ENCODE measurements at places on chromosomes 13 and 19. TPM values are rescaled to one million over a fixed set of nuclear protein-coding genes. Genes with fewer than 3 reads are reported as not detected.

GRCh38 chr13:107351305-107351704 lies 783.4 kb upstream of the ARGLU1 start:
- no peak for DNase-seq
- H3K4me3 ChIP-seq, result no peak overlapping the region
- peaks cover 16% of the 10 kb centered on the region for H3K4me1 ChIP-seq

- H3K27me3 ChIP-seq, result no peaks in the 10 kb centered on the region
- H3K4me1 ChIP-seq, result no peaks in the 10 kb centered on the region
- no peak overlapping the region for H3K4me3 ChIP-seq
- DNase-seq, result no peak
- peaks cover 76% of the 10 kb centered on the region for H3K36me3 ChIP-seq
These were observed 133.7 kb upstream of the MCF2L start for GRCh38 chr13:112835344-112835743.

- DNase-seq, result no peak
- no peak overlapping the region for H3K4me3 ChIP-seq
- no peaks in the 10 kb centered on the region for H3K36me3 ChIP-seq
- H3K27me3 ChIP-seq, result no peaks in the 10 kb centered on the region
- H3K4me1 ChIP-seq, result peaks cover 39% of the 10 kb centered on the region
These were observed 224.5 kb downstream of the DCLK1 start for GRCh38 chr13:35906636-35907035.

The PALM3 gene
- 25.9 TPM for total RNA-seq

GRCh38 chr19:49058562-49058961 lies 1.0 kb upstream of the CGB7 start:
- H3K4me1 ChIP-seq, result peaks cover 18% of the 10 kb centered on the region
- peak overlapping the region; percentile 71 for H3K4me3 ChIP-seq
- H3K27me3 ChIP-seq, result peaks cover 84% of the 10 kb centered on the region
- DNase-seq, result peak; percentile 52

GRCh38 chr13:32905864-32906180 lies 110.4 kb upstream of the KL start:
- peaks cover 27% of the 10 kb centered on the region for H3K4me1 ChIP-seq
- H3K27me3 ChIP-seq, result peaks cover 3% of the 10 kb centered on the region
- no peaks in the 10 kb centered on the region for H3K36me3 ChIP-seq
- H3K27ac ChIP-seq, result peak overlapping the region; percentile 21
